ENCODE measurements at places on chromosomes 3 and 15.

DNA sequence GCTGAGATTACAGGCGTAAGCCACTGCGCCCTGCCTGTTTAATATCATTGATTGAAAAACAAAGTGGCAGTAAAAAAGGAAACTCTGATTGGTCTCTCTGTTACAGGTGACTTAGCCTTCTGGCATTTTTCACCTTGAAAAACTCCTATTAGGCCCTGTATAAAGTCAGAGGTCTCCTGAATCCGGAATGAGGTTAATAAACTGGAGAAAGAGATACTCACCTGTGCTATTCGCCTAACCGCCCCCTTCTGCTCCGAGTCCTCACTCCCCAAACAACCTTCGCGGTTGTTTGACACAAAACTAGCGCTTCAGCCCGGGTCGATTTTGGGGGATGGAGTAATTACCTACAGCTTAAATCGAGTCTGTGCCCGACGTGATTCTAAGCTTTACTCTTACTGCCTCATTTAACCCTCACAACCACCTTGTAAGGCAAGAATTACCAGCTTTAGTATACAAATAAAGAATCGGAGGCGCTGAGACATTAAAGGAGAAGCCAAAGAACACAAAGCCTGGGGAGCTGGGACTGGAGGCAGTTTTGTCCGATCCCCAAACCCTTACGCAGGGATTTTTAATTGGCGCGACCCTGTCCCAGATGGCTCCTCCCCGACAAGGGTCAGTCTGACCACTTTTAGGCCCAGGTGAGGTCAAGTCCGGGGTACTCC lies 441 bp downstream of the CEP70 start:
- DNase-seq = no peak

DNA sequence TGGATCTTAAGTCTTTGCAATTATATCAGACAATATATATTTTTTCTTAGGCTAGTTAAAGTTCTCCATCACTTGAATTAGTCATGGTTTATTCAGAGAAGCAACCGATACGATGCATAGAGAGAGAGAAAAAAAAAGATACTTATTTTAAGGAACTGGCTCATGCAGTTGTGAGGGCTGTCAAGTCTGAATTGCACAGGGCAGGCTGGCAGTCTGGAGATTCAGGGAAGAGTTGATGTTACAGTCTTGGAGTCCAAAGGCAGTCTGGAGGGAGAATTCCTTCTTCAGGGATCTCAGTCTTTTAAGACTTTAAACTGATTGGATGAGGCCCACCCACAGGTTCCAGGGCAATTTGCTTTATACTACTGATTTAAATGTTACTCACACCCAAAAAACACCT lies 412.6 kb downstream of the IL5RA start:
- no peak for DNase-seq

GRCh38 chr15:65916664-65917406 lies 47.5 kb downstream of the RAB11A start:
- no peak for DNase-seq

- DNase-seq = no peak
Observed at GRCh38 chr3:172307141-172307560, 141.1 kb downstream of the GHSR start.

DNA sequence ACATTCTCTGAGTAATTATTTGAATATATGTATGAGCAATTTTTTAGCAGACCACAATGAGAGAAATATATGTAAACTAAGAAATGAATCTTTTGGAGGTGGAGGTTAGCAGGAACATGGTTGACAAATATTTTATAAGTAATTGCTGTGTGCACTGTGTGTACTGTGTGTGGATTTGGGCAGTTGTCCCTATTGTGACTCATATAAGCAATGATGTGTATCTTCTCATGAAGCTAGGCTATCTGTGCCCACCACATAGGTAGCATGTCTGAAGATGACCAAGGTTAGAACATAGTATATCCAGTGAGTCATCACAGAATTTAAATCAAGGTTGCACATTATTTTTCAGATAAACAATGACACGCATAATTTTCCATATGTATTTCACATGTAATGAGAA lies 713.9 kb upstream of the GBE1 start:
- DNase-seq = no peak

- DNase-seq = peak; percentile 70
Observed at GRCh38 chr3:46987743-46988401, 8.4 kb downstream of the NBEAL2 start.

- peak; percentile 48 for DNase-seq
Observed at GRCh38 chr3:49165771-49166751, at the start of gene CCDC71. Gene CCDC71 (minus strand): TSS chr3:49166331. CDS start chr3:49164208, 2,123 bp downstream.

DNA sequence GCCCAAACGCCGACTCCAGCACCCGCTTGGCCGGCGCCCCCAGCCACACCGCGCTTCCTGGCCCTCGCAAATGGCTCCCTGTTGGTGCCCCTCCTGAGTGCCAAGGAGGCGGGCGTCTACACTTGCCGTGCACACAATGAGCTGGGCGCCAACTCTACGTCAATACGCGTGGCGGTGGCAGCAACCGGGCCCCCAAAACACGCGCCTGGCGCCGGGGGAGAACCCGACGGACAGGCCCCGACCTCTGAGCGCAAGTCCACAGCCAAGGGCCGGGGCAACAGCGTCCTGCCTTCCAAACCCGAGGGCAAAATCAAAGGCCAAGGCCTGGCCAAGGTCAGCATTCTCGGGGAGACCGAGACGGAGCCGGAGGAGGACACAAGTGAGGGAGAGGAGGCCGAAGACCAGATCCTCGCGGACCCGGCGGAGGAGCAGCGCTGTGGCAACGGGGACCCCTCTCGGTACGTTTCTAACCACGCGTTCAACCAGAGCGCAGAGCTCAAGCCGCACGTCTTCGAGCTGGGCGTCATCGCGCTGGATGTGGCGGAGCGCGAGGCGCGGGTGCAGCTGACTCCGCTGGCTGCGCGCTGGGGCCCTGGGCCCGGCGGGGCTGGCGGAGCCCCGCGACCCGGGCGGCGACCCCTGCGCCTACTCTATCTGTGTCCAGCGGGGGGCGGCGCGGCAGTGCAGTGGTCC lies 3.5 kb downstream of the ISLR2 start:
- no peak for DNase-seq

- DNase-seq = no peak
Observed at GRCh38 chr15:90598031-90598577, 68.4 kb downstream of the CRTC3 start.

GRCh38 chr15:70409388-70409787 lies 311.7 kb upstream of the TLE3 start:
- DNase-seq = no peak

- DNase-seq = no peak
Observed at GRCh38 chr15:36356466-36356865, 223.0 kb upstream of the CDIN1 start.

DNA sequence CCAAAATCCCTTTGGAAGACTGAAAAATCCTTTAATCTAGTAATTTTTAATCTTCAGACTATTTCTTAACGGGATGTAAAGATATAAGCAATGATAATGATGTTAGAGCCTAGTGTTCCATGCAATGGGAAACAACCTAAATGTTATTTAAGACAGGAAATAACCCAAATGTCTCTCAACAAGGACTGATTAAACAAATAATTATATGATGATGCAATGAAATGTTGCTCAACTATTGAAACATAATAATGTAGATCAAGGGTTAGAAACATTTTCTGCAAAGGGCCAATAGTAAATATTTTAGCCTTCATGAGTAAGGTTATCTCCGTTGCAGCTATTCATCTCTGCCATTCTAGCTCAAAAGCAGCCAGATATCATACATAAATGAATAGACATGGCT lies 275.4 kb downstream of the NEK10 start:
- DNase-seq = no peak

- no peak for DNase-seq
Observed at GRCh38 chr3:29152379-29152778, 128.5 kb upstream of the RBMS3 start.

GRCh38 chr3:9692416-9692815 lies 11.2 kb upstream of the CPNE9 start:
- no peak for DNase-seq

DNA sequence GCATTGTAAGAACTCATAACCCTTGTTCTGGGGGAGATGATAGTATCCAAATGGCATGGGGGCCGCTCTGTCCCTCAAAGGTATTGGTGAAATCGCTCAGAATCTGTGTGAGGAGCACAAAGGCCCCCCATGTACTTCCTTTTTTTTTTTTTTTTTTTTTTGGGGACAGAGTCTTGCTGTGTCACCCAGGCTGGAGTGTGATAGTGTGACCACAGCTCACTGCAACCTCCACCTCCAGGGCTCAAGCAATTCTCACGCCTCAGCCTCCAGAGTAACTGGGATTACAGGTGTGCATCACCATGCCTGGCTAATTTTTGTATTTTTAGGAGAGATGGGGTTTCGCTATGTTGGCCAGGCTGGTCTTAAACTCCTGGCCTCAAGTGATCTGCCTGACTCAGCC lies 37.0 kb downstream of the CMTM8 start:
- DNase-seq = no peak

- DNase-seq = no peak
Observed at GRCh38 chr3:181998828-181999227, 287.1 kb downstream of the SOX2 start.

DNA sequence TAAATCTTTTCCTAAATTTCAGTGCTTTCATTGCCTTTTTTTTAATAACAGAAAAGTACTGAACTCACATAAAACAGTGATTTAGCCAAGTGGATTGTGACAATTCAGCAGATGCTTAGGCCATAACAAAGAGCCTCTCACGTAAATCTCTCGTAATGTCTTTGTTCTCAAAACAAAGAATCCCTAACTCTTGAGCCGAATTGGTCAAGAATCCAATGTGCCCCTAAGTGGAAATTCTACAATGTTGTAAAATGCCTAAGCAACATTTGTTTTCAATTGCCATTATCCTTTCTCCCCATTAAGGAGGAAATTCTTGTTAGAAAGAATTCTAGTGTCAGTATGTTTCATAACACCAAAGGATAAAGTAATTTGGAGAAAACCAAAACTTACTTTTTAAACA lies 235.7 kb upstream of the THBS1 start:
- no peak for DNase-seq

- no peak for DNase-seq
Observed at GRCh38 chr3:188209034-188209433, 55.1 kb downstream of the LPP start.

DNA sequence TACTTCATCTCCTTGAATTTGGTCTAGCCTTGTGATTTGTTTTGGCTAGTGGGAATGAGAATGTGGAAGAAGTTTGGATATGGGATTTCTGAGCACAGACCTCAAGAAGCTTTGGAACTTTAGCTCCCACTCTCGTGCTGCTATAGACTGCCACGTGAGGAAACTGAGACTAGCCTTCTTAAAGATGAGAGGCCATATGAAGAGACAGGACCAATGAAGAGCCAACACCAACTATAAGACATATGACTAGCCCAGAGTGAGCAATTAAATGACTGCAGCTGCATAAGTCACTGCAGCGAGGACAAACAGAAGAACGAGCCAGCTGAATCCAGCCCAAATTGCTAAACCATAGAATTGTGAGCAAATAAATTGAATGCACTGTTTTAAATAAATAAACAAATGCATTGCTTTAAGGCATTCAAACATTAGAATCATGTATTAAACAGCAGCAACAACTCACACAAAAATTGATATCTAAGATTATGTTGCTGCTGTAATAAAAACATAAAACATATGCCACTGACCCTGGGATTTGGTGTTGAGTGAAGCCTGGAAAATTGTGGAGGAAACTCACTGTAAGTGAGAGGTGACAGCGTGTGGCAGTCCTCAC lies 15.7 kb upstream of the CNTN4 start:
- DNase-seq = no peak

DNA sequence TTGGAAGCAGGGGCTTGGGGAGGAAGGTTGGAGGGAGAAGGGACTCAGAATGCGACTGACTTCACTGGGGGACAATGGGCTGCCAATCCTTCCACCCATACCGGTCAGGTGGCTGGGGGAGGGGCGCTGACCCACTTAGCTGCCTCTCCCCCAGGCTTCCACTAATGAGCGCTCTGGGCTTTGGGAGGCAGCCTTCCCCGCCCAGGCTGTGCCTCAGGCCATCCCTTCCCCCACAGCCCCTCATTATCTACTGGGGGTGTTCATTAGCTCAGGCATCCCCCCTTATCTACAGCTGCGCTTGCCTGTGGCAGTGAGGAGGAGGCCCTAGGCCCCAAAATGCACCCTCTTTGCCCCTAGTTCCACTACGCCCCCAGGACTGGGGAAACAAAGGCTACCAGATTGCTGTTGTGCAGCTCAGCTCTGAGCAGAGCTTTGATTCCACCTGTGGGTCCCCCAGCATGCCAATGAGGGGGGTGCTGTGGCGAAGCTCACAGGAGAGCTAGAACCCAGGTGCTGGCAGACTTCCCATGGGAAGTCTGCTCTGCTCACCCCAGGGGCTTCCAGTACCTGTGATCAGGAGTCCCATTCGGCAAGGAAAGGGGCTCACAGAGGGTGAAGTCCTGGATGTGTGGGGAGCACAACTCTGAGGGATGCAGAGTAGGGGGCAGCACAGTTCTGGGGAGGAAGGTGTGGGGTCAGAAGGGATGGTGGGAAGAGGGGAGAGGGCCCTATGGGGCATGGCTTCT lies 29.4 kb upstream of the SEMA3F start:
- no peak for DNase-seq

DNA sequence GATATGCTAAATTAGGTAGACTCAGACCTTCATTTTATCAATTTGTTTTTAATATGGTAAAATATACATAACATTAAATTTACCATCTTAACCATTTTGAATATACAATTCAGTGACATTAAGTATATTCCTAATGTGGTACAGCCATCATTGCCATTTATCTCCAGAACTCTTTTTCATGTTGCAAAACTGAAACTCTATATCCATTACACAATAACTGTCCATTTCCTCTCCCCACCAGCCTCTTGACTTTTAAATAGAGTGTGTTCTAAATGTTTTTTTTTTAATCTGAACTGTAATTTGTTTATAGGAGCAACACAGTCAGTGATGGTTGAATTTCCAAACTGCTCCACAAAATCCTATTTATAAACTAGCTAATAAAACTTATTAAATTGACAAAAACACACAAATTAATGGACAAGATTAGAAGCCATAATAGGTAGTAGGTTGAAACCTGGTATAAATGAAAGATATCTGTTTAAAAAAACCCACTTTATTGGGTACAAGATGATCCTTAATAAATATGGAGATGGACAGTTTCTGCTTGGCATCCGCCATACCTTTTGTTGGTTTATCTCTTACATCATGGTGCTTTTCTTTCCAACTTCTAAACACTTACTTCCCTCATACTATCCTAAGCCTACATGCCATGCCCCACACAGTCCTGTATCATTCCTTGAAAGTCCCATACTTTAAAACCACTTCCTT lies 142.4 kb downstream of the ZPLD1 start:
- DNase-seq = no peak

GRCh38 chr15:55279746-55280351 lies 9.8 kb downstream of the RAB27A start:
- DNase-seq = no peak

DNA sequence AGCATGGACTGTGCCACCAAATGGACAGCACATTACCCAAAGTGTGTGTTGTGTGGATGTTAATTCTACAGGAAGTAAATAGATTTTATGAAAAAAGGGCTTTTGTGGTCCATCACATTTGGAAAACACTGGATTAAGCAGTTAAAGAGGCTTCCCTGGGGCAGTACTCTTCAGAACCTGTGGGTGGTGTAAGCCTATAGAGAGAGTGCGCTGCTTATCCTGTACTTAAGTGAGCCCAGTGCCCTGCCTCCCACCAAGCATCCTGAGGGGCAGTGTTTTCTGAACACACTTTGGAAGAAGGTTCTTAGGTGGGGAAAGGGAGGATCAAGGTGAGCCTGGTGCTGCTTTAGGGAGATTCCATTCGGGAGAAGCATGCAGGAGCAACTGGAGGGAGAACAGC lies 10.9 kb downstream of the TTLL3 start:
- DNase-seq = no peak
